Stomach (tissue), 19 donors: ENCODE measurements at places on chromosomes 6 and 20. TPM values are rescaled to one million over a fixed set of nuclear protein-coding genes. Genes with fewer than 3 reads are reported as not detected.
A peak's percentile ranks its signal among the peaks of the same experiment; 100 is the strongest.

DNA sequence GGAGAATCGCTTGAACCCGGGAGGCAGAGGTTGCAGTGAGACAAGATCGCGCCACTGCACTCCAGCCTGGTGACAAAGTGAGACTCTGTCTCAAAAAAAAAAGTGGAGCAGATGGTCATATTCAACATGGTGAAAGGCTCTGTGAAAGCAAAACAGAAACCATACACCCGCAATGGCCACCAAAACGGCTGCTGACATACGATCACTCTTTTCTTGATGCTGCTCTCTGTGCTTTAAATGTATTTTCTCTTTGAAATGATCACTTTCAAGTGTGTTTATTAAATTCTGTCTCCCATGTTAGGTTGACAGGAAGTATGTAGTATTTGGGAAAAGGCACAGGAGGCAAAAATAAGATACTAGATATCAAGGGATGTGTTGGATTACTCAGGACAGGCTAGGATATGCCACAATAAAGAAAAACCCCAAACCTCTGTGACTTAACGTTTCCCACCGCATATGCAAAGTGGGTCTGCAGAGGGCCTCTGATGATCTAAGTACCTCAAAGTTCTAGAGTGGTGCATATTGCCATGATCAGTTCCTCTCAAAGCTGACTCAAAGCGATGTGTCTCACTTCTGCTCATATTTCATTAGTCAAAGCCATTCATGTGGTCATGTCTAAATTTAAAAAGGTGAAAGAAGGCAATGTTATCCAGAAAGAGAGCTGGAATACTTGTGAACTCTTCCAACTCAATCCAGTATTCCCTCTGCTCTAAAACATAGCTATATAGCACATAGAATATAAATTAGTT, 155.1 kb upstream of the SOX4 start:
- no peak for DNase-seq

- DNase-seq, result no peak
Measured at GRCh38 chr20:46031014-46031569, 2.1 kb downstream of the SLC12A5 start.

DNA sequence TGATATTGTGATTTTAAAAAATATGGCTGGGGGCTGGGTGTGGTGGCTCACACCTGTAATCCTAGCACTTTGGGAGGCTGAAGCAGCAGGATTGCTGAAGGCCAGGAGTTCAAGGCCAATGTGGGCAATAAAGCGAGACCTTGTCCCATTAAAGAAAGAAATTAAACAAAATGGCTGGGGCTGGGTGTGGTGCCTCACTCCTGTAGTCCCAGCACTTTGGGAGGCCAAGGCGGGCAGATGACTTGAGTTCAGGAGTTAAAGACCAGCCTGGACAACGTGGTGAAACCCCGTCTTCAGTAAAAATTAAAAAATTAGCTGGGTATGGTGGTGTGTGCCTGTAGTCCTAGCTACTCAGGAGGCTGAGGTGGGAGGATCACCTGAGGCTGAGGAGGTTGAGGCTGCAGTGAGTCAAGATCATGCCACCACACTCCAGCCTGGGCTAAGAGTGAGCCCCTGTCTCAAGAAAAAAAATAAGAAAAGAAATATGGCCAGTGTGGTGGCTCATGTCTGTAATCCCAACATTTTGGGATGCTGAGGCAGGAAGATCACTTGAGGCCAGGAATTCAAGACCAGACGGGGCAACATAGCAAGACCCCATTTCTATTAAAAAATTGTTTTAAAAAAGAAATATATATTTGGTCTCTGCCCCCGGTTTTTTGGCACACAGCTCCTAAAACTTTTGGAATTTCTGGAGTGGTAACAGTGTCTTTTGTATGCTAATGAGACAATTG, 39.8 kb downstream of the SLC17A5 start:
- no peak for DNase-seq

DNA sequence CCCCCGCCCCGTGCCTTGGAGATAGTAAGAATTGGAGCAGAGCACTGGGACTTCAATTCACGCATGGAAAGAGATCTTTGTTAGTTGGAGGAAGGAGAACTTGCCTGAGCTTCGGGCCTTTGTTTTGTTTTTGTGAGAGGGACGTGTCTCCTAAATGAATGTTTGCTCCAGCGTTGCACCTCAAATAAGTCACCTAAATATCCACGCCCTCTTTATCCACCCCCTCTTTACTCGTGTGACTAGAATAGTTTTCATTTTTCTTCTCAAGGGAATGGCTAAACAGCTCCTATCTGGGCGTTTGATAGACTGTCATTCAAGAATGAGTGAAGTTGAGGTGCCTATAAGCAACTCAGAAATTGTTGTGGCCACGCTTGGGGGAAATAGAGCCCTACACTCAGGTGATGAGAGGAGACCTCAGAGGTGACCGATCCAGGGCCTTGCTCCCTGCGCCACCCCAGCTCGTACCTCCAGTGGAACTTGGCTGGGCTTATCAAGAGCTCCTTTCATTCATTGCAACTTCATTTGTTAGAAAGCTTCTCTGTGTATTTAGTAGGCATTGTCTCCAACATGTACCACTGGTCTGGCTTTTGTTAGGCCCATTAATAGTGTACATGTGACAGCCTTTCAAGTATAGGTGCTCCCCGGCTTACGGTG, 861 bp downstream of the PCMTD2 start:
- DNase-seq, result no peak

DNA sequence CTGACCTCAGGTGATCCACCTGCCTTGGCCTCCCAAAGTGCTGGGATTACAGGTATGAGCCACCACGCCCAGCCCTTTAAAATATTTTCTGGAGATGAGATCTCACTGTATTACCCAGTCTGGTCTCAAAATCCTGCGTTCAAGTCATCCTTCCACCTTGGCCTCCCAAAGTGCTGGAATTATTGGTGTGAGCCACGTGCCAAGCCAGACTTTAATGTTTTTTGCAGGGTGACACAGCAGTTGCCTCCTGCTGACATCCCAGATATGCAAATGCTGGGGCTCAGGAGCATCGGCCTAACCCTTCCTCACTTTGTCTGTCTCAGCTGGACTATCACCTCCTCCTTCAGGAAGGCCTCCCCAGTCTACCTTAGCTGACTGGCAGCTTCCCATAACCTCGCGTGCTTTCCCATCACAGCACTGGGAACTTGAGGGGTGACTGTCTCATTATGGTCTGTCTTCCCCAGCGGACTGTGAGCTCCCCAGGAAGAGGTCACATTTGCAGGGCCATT, 14.3 kb upstream of the ID1 start:
- no peak for DNase-seq

- DNase-seq, result peak; percentile 76
Measured at GRCh38 chr6:26501482-26501986, 1.4 kb downstream of the BTN1A1 start.

DNA sequence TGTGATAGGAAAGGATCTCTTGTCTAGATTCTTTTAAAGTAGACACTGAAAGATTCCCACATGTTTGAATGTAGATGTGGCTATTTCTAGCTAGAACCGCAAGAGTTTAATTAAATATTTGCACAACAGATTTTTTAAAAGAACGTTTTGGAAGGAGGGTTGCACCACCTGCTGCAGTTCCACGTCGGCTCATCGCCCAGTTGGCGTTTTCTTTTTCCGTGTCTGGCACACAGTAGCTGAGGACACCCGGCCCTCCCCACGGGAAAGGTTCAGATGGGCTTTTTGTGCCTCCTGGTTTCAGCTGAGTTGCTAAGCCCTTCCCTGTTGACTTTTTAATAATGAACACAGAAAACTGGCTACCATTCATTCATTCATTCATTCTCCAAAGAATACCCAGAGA, 41.8 kb upstream of the DOK5 start:
- DNase-seq, result peak; percentile 19

- peak; percentile 44 for DNase-seq
Measured at GRCh38 chr20:25294459-25295385, 46.8 kb downstream of the PYGB start.

DNA sequence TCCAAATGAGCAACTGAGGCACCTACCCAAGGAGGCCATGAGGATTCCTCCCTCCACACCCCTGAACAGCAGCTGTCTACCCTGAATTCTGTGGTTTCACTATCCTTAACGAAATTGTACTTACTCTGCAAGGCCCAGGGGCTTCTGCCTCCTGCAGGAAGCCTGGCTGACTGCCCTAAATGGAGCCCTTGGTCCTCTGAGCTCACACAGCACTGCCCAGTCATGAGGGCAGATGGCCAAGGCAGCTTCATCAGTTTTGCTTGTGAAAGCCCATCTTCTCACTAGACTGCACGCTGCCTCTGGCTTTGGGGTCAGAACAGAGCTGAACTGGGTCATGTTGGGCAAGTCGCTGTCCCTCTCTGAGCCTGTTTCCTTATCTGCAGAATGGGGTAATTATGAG, 26.4 kb upstream of the SIRPA start:
- DNase-seq, result no peak

DNA sequence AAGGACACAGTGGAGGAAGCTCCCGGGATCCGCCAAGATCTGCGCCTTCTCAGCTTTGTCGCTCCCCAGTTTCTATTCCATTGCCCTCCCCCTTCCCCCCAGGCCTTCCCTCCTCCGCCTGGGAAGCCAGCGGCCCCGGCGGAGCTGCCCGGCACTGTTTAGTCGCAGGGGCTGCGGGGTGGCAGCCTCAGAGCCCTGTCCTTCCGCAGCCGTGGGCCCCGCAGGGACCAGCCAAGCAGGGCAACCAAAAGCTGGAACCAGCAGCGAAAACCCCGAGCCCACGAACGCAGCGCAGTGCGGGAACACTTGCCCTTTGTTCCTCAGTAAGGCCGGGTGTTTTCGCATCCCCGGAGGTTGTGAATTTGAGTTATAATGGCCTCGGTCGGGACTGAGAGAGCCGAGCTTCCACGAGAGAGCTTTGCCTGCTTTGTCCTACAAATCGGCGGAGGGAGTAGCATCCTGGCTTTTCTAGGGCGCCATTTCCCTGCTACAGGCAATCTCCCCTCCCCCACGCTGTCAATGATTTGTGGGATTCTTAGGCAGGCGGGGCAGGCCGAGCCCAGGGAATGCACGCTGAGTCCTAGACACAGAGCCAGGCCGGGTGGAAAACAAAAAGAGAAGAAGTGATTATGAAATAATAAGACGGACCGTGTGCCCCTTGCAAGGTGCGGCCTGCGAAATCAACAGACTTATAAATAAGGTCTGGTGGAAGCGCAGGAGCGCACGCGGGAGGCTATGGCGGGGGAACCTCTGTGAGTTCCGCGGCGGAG, 4.0 kb upstream of the TUBB2B start:
- peak; percentile 82 for DNase-seq

DNA sequence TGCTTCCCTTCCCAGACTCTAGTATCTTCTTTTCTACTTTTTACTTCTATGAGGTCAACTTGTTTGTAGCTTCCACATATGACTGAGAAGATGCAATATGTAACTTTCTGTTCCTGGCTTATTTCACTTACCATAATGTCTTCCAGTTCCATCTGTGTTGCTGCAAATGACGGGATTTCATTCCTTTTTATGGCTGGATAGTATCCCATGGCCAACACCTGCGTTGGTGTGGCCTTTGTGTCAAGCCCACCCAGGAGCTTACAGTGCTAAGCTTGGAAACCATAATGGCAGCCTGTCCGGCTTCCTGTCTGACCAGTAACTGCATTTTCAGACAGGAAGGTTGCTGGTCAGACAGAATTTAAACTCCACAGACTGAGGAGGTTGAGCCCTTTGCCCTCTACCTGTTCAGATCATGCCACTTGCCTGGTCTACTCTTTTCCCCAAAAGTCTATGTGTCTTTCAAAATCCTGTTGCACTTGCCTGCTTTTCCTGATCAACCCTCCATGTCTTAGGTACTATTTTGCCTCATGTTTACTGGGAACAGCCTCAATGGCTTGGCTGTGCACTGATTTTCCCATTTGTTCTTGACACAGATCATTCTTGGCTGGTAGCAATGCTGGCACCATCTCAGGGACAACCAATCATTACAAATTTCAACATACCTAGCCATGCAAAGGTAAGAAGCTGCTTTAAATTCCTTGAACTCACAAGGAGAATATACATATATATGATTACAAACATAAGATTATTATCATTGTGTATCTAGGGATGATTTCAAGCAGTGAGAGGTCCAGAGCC, 114.3 kb upstream of the PLEKHG1 start:
- DNase-seq, result no peak

DNA sequence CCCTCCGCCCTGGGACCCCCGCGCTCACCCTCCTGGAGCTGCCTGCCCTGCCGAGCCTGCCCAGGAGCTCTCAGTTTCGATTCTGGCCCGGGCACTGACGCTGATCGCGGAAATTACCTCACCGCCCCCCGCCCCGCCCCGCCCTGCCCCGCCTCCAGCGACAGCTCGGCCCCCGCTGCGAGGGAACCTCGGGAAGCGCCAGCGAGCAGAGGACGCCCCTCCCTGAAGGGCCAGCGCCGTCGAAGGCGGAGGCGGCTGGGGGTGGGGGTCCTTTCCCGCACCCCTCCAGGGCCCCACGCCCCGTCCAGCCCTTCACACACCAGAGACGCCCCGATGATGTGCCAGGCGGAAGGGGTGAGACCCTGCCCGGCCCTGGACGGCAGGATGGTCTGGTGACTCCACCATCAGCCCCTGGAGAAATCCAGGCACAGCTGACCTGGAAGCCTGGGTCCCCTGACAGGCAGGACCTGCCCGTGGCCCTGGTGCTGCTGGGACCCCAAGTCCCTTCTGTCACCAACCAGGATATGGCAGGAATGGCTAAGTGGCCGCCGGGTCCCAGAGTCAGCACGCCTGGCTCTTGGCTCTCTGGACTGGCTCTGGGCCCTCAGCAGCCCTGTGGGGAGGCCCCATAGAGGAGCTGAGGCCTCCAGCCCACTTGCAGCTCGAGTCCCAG, at the start of gene HELZ2:
HELZ2 (minus strand) TSS at position 84 of the 673 bp plus-strand sequence. CDS start 1,854 bp downstream, outside the sequence.
- DNase-seq, result peak; percentile 87

DNA sequence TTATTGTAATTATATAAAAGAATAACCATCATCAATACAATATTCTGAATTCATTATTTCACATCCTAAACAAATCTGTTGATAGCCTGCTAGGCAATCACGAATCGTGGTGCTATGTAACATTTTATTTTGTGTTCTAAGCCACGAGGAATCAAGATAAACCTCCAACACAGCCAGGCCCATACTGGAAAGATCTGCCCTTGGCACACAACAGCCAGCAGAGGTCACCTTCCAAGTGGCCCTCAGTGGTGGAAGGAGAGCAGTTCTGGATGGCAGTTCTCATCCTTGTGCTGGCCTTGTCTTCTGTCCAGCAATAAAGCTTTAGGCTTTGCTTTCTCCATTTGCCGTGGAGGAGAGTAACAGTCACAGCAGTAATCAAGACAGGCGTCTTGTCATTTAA, 13.2 kb downstream of the ZNF831 start:
- no peak for DNase-seq

GRCh38 chr6:20135677-20136268, 76.5 kb downstream of the MBOAT1 start:
- DNase-seq, result no peak

Gene PMEPA1
- not detected for total RNA-seq

Gene OOEP
- total RNA-seq, result not detected

Gene OLIG3
- not detected for total RNA-seq

Gene INSM1
- total RNA-seq, result 2.0 TPM

Gene PRPH2
- 1.2 TPM for total RNA-seq

Gene ABHD16B
- not detected for total RNA-seq

Gene GCLC
- 176 TPM for total RNA-seq

Gene TMEM151B
- total RNA-seq, result 0.29 TPM

Gene CAGE1
- not detected for total RNA-seq

Gene HNF4A
- total RNA-seq, result 28.6 TPM

Gene GJA1
- total RNA-seq, result 13.6 TPM

Gene SLC24A3
- 1.8 TPM for total RNA-seq
